T-cell (primary cell): ENCODE measurements at places on chromosomes 6 and 20.

DNA sequence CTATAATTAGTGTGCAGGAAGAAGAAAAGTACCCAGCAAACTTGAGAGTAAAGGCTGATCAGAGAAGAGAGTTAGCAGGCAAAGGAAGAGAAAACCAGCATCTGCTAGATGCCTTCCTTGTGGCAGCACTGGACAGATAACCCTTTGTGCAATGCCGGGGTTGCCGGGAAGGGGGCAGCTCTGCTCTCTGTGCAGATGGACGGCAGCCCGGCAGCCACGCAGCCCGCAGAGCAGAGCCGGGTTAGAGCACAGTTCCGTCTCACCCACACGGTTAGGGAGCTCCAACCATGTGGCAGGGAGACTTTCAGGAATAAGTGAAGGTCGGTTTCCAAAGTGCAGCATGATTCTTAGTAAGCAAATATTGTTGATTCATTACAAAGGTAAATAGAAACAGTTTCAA is 80.0 kb upstream of the RPS6KA2 start:
- DNase-seq: no peak

- no peak for DNase-seq
Observed at GRCh38 chr6:138025528-138025978, 81.7 kb downstream of the PERP start.

DNA sequence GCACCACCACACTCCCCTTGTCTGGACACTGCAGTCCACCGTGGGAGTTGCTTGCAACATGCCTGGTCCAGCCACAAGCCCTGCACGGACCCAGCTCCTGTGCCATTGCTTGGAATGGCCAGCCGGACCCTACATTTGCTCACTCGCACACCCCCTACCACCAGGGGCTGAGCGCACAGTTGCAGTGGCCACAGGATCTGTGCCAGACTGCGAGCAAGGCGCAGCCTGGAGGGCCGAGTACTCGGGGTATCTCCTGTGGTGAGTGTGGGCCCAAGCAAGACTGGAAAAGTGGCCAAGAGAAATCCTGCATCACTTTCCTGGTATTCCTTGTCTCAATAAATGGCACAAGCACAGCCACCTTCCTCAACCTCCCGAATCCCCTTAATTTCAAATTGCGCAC is 85.4 kb upstream of the SAMD5 start:
- no peak for DNase-seq

DNA sequence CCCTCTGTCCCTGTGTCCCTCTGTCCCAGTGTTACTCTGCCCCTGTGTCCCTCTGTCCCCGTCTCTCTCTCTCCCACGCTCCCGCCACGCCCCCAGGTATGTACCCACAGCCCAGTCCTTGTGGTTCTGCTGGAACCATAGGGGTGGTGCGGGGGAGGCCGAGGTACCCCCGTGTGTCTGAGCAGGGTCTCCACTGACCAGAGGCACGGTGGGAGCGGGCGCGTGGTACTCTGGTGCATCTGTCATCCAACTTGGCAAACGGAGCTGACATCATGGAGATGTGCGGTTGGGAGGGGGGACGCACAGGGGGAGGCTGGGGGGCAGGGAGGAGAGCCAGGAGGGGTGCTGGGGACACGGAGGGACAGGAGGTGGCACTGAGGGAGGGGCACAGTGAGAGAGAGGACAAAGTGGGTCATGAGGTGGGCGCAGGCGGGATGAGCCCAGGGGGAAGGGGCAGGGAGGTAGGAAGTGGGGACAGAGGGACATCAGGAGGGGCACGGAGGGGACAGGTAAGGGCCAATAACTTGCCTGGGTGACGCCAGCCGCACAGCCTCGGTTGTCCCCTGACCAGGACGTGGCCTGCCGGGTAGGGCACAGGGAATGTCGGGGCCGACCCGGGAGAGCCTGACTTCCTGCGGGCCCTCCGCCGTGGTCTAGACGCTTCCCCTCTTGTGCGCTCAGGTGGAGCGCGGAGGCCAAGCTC is 163.6 kb upstream of the PDE10A start:
- no peak for DNase-seq

DNA sequence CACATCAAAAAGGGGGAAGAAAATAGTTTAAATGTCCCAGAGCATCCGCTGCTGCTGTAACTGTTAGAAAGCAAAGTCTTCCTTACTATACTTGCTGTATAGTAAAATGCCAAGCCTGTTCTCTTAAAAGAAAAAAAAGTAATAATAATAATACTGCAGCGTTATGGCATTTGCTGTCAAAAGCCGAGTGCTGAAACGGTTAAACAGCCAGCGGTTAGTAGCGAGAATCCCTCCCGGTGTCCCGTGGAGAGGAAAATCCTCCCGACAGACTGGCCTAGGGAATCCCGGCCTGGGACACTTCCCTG is 19.5 kb upstream of the NFATC2 start:
- DNase-seq: no peak

- no peak for DNase-seq
Observed at GRCh38 chr20:11791835-11792567, 125.7 kb upstream of the BTBD3 start.

- no peak for DNase-seq
Observed at GRCh38 chr20:63021356-63022321, 14.9 kb upstream of the BHLHE23 start.

DNA sequence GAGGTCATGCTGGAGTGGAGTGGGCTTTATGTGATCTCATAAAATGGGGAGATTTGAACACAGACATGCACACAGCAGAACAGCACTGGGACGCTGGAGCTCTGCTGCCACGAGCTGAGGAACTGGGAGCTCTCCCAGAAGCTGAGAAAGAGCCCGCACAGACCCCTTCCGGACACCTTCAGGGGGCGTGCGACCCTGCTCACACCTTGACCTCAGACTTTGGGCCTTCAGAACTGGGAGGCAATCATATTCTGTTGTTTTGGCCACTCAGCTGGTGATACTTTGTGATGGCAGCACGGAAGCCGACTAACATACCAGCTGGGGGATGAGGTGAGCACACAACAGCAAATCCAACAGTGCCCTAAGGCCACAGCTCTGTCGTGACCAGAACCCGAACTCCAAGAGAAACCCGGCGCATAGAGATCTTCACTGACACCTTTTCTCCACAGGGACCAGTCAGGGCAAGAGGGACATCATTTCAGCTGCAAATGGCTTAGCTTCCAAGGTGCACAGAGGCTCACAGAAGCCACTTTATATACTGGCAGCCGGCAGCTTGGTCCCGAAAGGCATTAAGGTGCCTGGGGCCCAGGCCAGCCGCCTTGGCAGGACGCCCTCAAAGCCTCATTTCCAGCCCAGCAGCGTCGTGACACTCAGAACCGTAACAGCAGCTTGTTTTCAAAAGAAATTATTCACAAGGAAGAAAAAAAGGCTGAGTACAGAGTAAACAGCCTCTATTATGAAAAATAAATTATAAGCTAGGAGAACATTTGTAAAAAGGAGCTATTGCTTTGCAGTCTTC is 89.3 kb downstream of the RNASET2 start:
- DNase-seq: no peak

GRCh38 chr6:143759666-143760065 is 81.9 kb downstream of the PHACTR2 start:
- DNase-seq: no peak

DNA sequence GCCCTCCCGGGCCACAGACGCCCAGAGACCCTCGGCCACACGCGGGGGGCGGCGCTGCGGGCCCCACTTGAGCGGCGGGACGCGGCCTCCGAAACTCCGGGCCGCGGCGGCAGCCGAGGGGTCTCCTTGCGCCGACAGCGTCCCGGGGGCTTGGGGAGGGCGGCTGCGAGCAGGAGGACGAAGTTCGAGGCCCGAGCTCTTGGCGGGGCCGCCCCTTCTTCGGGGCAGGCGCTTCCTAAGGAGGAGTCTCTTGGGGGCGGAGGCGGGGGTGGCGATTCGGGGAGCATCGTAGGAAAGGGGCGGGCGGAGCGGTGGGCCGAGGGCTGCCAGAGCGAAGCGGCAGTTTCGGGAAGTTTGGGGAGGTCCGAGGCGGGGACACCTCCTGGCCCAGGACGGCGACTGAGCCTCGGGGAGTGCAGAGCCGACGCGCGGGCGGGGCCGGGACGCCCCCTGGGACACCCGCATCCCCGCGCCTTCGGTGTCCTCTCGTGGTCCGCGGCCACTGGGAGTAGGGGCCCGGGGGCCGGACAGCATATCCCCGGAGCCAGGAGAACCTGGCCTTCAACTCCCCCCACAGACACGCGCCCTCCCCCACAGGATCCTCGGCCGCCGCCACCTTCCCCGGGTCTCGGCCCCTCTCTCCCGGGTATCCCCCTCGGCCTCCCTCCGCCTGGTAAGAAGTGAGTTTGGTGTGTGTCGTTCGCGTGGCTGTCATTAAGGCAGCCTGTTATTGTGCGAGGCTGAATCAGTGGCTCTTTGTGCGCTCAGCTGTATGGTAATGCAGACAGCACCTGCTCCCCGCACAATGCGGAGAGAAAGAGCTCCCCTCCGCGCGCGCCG is 613 bp upstream of the DLL1 start:
- DNase-seq: no peak

DNA sequence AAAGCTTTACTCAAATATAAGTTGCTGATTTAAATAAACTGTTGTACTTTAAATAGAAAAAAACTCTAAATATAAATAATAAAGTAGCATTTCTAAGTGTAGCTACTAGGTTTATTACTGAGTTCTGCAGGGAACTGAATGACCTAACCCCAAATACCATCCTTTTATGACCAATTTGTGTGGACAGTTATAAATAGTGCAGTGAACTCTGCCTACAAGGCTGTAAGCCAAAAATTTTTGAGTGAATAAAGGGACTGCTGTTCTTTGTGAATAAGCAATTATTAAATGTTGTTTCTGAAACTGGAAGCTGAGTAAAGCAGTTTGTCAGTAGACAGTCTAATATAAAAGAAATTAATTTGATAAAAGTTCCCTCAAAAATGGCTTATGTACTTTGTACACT is 90.8 kb upstream of the ELOVL5 start:
- DNase-seq: no peak

- DNase-seq: no peak
Observed at GRCh38 chr6:168371185-168371584, 51.6 kb upstream of the DACT2 start.

GRCh38 chr6:32081168-32081990 is 27.8 kb downstream of the TNXB start:
- DNase-seq: no peak

DNA sequence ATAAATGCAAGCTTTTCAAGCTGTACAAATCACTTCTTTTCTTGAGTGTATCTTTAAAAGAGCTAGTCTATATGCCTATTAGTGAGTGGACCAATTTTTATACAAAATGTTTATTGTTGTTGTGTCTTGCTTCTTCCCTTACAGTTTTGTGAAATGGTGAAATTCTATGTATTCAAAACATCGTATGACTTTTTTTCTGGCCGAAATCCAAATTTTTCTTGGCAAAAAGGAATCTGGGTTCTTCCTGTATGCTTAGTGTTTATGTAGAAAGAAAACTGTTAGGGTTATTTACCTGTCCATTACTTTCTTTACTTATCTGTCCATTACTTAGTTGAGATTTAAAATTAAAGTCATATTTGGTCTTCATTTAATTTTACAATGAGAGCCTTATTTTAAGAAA is 153.9 kb downstream of the MMS22L start:
- no peak for DNase-seq

GRCh38 chr6:167702241-167702827 is 124.4 kb upstream of the AFDN start:
- DNase-seq: no peak

DNA sequence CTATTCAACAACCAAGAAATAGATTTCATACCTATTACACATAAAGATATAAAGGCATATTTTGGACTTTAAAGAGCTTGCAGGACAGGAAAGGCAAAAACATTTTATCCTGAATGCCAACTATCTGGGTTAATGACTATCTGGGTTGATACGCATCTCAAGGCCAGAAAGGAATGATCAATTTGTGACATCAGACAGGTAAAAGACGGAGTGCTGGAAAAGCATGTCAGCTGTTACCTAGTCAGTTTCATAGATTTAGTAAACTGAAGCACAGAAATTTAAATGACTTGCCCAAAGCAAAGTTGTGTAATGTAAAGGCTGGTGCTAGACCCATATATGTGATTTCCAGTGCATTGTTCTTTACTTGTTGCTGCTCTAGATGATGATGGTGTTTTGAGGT is 36.8 kb downstream of the HDAC2 start:
- DNase-seq: no peak

- DNase-seq: no peak
Observed at GRCh38 chr6:14945461-14946185, 300.2 kb upstream of the JARID2 start.

DNA sequence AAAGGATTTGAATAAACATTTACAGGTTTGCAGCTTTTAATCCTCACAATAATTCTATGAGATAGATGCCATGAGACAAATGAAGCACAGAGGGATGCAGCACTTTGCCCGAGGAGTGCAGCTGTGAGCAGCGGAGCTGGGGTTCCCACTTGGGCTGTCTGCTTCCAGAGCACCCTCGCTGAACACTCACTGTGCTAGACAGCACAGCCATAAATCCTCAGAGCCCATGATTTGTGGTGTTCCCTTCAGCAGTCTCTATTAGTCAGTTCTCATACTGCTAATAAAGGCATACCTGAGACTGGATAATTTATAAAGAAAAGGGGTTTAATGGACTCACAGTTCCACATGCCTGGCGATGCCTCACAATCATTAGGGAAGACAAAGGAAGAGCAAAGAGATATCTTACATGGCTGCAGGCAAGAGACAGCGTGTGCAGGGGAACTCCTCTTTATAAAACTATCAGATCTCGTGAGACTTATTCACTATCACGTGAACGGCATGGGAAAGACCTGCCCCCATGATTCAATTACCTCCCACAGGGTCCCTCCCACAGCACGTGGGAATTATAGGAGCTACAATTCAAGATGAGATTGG is 25.3 kb upstream of the CTAGE9 start:
- DNase-seq: no peak

DNA sequence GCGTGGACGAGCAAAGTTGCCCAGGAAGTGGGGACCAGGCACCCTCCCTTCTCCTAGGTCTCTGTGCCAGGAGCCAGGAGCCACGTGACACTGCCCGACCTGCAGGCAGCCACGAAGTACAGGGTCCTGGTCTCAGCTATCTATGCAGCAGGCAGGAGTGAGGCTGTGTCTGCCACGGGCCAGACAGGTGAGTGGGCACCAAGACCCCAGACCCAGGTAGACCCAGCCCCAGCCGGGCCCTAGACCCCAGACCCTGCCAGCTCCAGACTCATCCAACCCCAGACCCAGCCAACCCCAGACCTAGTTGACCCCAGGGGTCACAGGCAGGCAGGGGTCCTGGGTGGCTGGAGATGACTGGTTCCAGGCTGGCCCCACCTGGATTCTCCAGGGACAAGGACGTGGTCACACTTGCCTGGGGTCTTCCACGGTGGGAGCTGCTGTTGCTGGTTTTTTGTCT is 21.1 kb downstream of the COL20A1 start:
- DNase-seq: no peak
